NCI-H345 (cell line): ENCODE measurements at places on chromosomes 16 and 17.

DNA sequence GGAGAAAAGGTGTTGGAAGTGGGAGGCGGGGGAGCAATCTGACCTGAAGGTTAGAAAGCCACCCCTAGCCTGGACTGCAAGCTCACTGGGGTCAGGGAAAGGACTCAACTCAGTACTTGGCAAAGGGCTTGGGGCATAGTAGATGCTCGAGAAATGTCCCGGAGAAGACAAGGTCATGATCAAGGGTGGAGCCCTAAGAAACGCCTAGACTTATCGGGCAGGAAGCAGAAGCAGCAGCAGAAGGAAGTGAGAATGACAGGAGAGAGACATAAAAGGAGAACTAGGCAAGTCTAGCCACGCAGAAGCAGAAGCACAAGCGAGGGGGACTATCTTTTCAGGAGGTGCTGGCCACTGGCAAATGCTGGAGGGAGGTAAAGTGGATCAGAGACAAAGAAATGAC is 10.2 kb downstream of the COTL1 start:
- DNase-seq = no peak

GRCh38 chr17:54177606-54178308 is 355.0 kb downstream of the KIF2B start:
- no peak for DNase-seq

GRCh38 chr16:75266738-75267630 is 15.6 kb upstream of the BCAR1 start:
- DNase-seq = no peak

DNA sequence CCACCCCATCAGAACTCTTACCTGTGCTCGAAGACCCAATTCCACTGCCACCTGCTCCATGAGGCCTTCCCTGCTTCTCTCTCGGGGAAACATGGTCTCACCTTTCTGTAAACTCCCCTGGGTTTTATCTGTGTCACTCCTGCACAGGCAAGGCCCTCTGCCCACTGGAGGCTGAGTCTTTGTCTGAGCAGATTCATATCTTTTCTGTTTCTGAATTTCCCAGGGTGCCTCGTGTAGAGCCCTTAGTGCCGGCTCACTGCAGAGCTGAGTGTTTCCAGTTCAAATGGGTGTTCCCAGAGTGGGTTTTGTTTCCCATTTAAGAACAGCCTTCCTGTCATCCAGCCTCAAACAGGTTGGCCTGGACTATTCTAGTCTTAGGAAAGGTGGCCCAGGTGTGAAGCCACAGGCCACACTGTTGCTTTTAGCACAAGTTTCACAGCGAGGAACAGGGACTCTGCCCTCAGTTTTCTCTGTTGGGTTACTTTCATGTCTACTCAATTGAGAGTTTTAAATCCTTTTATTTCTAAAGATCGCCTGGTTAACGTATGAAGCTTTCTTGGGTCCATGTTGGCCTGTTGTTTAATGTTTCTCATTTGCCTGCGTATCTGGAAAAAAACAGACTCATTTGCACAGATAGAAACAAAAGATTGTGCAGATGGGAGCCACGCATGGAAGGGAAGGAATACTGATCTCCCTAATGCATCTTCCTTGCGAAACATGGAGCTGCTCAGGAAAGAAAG is 228.7 kb downstream of the MSI2 start:
- DNase-seq = peak; percentile 83

GRCh38 chr17:82092995-82093751 is 4.9 kb downstream of the FASN start:
- no peak for DNase-seq

DNA sequence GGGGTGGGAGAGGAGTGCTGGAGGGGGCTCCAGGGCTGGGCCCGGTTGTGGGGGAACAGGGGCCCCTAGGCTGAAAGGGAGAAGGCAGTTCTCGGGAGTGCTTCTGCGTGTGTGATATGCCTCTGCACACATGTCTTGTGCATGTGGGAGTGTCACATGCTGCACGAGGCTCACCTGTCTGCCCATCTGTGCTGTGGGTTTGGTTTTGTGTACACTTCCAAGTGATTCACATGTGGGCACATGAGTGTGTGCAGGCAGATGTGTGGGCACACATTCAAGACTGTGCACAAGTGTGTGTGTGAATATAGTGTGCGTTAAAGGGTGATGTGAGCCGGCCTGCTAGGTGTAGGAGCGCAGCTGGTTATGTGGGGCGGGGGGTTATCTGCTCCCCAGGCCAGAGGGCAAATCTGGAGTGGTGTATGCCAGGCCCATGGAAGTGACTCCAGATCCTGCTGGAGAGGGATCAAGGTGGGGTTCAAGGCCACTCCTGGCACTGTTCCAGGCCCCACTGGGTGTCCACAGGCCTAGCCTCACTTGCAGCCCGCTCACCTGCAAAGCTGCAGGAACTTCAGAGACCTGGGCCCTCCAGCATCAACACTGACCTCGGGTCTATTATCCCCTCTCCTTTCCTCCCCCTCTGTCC is 3.8 kb upstream of the BAHCC1 start:
- DNase-seq = no peak
